ENCODE measurements at places on chromosomes 6 and 20.

GRCh38 chr6:129206821-129207220 lies 323.9 kb downstream of the LAMA2 start:
- DNase-seq, result no peak

- DNase-seq, result no peak
Measured at GRCh38 chr6:39215640-39216158, 13.6 kb downstream of the KCNK5 start.

DNA sequence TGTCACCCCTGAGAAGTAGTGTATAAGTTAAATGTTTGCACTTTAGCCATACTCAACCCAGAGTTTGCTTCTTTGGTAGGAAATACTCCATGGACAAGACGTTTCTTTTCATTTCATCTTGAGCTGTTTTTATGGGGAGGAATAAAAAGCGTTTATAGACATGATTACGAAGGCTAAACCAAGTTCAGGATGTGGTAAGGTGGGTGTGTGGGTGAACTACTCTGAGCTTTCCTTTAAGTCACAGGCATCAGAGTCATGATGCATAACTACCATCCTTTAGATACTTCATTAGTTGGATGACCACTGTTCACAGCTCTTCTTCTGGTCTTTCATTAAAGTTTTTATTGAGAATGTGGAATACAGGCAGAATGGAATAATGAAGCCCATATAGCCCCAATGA lies 48.9 kb downstream of the EBF4 start:
- no peak for DNase-seq

GRCh38 chr20:55855052-55855451 lies 150.3 kb downstream of the CBLN4 start:
- DNase-seq, result no peak

GRCh38 chr6:28349892-28350737 lies at the start of gene ZKSCAN3:
Gene ZKSCAN3 (plus strand): TSS chr6:28349947. CDS start chr6:28359587, 9,640 bp downstream.
- DNase-seq, result peak; percentile 81

DNA sequence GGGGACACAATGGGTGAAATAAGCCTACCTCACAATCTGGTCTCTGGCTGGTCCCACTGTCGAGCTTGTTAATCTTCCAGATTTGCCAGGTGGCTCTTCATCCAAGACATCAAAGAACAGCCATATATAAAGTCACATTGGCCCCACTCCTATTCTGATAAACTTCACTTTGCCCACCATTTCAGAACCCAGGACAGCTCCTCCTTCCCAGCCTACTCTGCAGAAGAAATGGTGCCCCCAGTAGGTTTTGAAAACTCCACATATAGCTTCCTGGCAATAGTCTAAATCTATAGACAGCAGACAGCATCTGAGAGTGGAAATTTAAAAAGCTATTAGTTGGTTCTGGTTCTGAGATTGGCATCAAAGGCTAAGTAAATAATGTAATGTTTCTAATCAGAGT lies 143.1 kb upstream of the PCSK2 start:
- DNase-seq, result peak; percentile 26

DNA sequence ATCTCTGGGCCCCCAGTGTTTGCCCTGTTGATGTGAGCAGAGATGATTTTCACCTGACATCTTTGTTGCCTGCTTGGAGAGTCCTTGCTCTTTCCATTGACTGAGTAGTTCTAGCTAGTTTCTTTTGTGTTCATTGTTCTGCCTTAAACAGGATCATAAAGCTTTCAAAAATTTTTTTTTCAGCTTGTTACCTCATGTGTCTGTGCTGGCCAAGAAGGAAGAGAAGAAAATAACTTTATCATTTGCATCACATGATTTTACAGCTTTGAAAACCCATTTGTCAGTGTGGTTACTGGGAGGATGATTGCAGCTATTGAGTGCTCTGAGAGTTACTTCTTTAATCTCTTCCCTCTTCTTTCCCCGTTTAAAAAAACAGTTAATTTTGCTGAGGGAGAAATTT lies 16.0 kb downstream of the FOXO3 start:
- DNase-seq, result no peak

Data from HT1080 (cell line).